ENCODE measurements at places on chromosomes 3 and 15.

DNA sequence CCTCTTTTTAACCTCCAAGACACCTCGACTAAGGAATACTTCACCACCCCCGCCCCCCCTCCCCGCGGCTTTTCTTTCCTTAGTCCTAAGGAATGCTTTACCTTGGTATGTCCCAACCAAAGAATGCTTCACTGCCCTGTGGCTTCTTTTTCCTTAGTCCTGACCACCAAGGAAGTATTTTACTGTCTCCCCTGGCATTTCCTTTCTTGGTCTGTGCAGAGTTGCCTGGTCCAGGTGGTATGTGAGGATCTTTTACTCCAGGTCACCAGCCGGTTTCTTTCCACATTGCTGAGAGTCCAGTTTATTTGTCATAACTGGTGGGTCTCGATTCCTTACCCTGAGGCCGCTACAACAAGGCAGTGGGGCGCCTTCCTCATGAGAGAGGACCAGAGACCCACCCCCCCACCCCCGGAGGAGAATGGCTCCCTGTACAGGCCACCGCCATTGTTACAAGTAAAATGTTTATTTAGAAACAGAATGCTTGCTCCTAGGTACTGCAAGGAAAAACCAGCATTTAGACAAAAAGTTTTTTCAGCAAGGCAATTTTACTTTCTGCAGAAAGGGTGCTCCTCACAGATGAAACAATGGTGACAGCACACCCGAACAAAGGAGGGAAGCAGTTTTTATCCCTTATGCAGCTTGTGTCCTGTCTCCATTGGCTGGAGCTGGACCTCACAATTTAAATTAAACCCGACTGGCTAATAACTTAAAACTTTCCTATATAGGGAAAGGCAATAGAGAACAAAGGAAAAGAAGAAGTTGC lies 23.1 kb upstream of the MTHFS start:
- peaks cover 21% of the 10 kb centered on the region for H3K4me1 ChIP-seq
- no peak for DNase-seq
- H3K4me3 ChIP-seq = no peak overlapping the region
- H3K27ac ChIP-seq = no peak overlapping the region

DNA sequence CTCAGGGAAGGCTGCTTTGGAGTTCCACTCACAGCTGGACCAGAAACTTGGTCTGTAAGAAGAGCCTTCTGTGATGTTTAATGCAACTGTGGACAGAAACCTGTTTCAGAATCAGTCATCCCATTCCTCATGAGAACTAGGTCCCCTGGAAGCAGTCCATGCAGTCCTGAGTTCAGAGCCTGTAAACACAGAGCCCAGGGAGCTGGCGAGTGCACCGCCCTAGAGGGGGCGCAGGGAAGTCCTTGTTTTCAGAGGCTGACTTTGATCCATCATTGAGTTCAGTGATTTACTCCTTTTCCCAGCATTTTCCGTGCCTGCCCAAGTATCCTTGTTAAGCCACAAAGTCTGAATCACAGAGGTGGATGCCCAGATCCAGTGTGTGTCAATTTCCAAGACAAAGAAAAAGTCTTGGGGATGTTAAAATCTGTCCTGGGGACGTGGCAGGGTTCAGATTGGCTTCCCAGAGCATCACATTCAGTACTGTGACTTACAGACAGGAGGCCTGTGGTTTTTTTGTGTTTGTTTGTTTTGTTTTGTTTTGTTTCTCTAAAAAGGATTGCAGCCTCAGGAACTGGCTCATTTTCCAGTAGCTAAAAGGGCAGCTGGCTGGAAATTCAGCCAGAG lies 9.8 kb upstream of the TXNRD3 start:
- H3K36me3 ChIP-seq = no peaks in the 10 kb centered on the region
- H3K27me3 ChIP-seq = no peaks in the 10 kb centered on the region
- no peak overlapping the region for H3K27ac ChIP-seq
- DNase-seq = no peak
- H3K4me1 ChIP-seq = no peaks in the 10 kb centered on the region
- H3K4me3 ChIP-seq = no peak overlapping the region

DNA sequence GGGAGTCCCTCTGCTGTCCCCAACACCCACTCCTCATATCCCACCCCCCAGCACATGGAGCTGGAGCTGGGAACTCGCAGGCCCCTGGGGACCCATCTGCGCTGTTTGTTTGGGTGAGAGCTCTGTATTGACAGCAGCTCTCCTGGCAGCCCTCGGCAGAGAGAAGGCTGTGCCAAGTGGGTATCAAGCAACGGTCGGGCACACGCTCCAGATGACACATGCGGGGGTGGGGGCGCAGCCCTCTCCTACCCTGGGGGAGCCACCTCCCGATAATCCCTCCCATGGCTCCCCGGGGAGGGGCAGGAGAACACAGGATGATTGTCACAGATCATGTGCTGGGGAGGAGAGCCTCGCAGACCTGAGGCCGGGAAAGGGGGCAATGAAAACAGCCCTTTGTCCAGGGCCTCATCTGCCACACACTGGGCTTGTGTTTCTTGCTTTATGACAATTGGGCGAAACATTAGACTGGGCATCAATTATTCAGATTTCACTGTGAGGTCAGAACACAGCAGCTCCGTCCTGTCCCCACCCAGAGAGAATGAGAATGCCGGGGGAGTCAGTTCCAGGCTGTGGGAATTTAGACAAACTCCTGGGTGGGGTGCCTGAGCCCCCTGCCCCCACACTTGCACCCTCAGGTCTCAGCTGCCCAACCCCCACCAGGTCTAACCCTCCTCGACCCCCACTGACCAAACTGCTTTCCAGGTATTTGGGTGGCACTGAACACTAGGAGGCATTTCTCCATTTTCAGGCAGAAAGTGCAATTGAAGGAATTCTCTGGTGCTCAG lies 46.4 kb upstream of the KLF13 start:
- no peak overlapping the region for H3K27ac ChIP-seq
- DNase-seq = no peak
- H3K4me3 ChIP-seq = no peak overlapping the region

DNA sequence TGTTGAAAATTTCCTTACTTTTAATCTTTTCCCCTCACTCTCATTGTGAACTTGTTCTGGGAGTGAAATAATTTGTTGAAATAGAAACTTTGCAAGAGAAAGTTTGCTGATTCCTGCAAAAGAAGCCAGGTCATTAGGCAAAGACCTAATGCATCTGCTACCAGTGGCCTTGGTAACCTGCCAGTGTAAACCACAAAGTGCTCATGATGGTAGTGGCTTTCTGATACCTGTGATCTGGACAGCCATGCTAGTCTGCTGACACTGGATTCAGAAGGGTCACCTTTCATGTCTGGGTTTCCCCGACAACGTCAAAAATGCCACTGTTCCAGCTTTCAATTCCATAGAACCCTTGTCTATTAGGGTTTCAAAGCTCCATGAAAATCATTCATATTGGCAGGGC lies 123.7 kb upstream of the MCTP2 start:
- H3K27ac ChIP-seq = no peak overlapping the region
- DNase-seq = no peak
- H3K4me3 ChIP-seq = no peak overlapping the region
- H3K36me3 ChIP-seq = no peaks in the 10 kb centered on the region
- H3K27me3 ChIP-seq = no peaks in the 10 kb centered on the region

DNA sequence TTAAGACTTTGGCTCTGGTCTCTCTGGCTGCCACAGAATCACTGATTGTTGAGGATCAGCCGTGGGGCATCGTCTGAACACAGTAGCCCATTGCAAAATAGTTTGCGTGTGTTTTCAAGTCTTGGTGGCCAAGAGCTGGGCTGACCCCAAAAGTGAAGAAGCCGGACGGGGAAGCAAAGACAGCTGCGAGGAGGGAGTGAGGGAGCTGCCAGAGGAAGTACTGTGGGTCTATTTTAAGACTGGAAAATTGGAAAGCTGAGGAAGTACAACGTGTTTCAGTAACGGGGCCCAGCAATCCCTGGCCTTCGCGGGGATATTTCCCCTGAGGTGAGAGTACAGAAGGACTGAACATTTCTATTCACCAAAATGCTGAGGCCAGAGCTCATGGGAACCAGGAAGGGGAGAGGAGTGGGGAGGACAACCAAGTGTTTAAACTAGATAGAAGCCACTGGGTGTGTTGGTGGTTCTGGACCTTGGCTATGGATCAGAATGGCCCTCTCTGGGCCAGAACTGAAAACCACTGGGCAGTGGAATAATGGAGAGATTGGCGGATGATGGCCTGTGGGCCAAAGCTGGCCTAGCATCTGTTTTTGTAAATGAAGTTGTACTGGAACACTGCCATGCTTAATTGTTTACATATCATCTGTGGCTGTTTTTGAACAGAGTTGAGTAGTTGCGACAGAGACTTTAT lies 34.1 kb upstream of the LIMD1 start:
- H3K36me3 ChIP-seq = peaks cover under 1% of the 10 kb centered on the region
- H3K27ac ChIP-seq = no peak overlapping the region
- no peak overlapping the region for H3K4me3 ChIP-seq
- no peak for DNase-seq

- DNase-seq = peak; percentile 25
- H3K36me3 ChIP-seq = no peaks in the 10 kb centered on the region
- H3K4me3 ChIP-seq = no peak overlapping the region
- H3K27me3 ChIP-seq = no peaks in the 10 kb centered on the region
- no peak overlapping the region for H3K27ac ChIP-seq
Observed at GRCh38 chr15:33016405-33017024, 178.0 kb downstream of the FMN1 start.

GRCh38 chr3:182052332-182052731 lies 340.6 kb downstream of the SOX2 start:
- H3K36me3 ChIP-seq = no peaks in the 10 kb centered on the region
- no peaks in the 10 kb centered on the region for H3K4me1 ChIP-seq
- no peak for DNase-seq
- no peak overlapping the region for H3K27ac ChIP-seq
- H3K4me3 ChIP-seq = no peak overlapping the region
- H3K27me3 ChIP-seq = no peaks in the 10 kb centered on the region
